Activated T-cell treated with anti-CD3 and anti-CD28 coated beads for 48 hours (primary cell): ENCODE measurements at places on chromosomes 6 and 20.

- no peak for DNase-seq
These were observed 23.8 kb upstream of the PLEKHG1 start for GRCh38 chr6:150575836-150576235.

DNA sequence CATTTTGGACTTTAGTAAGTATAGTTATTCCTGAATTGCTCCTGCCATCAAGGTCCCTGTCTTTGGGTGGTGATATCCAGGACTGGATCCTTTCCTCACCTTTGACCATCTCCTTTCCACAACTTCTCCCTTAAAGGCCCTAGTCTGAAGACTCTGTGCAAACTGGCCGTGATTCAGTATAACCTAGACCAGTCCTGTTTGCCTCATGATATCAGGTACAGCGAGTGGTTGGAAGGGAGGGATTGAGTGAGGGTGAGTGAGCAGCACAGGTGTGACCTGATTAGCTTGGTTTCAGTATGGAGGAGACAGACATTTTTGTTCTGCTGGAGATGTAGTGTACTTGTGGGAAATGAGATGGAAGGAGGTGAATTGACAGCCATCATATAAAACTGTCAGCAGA lies 2.3 kb upstream of the RRP36 start:
- DNase-seq, result no peak

- DNase-seq, result no peak
These were observed 77.9 kb downstream of the MYB start for GRCh38 chr6:135258970-135259369.

DNA sequence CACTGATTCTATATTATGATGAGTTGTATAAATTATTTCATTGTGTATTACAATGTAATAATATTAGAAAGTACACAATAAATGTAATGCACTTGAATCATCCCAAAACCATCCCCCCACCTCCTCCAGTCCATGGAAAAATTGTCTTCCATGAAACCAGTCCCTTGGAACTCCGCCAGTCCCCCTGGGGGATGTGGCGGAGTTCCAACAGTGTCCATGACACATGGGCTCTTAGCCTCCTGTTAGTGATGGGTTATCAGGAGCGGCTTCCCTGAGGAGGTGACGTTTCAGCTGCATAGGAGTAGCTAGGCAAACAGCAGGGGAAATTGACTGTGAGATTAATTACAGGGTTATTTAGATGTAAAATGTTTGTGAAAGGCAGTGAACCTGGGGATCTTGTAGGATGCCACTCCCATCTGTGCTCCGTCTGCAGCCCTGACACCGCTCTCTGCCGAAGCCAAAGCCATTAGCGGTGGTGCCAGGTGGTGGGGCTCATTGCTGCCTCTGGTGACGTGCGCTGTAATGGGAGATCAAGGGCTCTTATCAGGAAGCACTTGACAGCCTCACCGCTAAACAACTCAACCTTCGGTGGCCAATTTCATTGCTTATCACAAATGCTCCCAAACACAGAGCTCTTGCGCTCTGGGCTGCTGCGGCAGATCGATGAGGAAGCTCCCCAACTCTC lies 81.6 kb upstream of the MC3R start:
- DNase-seq, result no peak

DNA sequence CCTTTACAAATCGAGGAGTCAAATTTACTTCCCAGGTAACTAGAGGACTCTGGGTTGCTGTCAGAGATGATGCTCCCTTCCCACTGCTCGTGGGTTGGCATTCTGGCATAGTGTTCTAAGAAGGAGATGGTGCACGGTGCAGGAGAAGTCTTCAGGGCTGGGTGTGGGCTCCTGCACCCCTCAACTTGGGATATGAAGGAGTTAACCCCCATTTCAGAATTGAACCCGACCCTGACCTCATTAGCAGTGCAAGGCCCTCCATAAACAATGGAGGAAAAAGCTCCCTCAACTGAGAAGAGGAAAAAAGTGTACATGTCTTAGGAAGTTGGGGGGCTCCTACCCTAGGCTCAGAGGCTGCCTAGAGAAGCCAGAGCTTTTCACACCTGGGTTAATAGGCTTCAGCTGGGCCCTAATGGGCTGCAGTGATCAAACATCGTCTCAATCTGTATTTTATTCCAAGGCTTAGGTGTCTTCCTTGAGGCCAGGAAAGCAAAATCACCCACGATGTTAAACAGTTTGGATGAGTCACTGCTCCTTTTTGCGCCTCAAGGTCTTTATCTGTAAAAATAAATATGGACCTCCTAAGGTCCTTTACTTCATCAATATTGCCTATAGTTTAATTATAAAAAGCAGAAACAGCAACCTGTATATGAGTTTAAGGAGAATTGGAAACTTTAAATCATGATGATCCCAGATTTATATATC lies 29.4 kb downstream of the TFAP2B start:
- no peak for DNase-seq

DNA sequence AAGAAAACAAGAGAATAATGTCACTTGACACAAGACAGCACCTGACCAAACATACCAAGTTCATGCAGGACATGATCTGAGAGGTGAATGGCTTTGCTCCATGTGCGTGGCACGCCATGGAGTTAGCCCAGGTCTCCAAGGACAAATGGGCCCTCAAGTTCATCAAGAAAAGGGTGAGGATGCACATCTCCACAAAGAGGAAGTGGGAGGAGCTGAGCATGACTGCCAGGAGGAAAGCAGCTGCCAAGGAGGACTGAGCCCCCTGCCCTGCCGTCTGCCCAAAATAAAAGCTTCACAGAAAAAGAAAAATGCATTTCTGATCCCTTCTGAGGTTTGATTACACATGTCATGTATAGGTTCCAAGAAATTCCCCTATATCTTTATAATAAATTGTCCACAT lies 82.0 kb upstream of the TSHZ2 start:
- no peak for DNase-seq

- DNase-seq, result no peak
These were observed 214.5 kb upstream of the SASH1 start for GRCh38 chr6:148128014-148128730.

DNA sequence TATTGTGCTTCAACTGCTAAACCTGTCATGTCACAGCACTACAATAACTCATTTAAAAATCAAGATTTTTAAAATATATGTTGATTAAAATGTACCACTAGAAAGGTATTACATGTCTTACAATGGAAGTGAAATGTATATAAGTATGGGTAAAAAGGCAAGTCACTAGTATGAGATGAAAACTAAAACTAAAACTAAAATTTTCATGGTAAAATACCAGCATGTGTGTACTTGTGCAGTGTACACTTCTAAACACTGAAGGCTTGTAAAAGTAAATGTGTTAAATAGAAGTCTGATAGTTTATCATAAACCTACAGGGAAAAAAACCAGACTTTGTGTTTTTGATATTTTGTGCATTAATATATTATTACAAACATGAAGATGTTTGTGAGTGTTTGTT lies 13.7 kb upstream of the TMEM244 start:
- DNase-seq, result no peak

- peak; percentile 86 for DNase-seq
These were observed 12.7 kb downstream of the ZCCHC3 start for GRCh38 chr20:309841-310644.
